ENCODE measurements at places on chromosomes 13 and 19.

DNA sequence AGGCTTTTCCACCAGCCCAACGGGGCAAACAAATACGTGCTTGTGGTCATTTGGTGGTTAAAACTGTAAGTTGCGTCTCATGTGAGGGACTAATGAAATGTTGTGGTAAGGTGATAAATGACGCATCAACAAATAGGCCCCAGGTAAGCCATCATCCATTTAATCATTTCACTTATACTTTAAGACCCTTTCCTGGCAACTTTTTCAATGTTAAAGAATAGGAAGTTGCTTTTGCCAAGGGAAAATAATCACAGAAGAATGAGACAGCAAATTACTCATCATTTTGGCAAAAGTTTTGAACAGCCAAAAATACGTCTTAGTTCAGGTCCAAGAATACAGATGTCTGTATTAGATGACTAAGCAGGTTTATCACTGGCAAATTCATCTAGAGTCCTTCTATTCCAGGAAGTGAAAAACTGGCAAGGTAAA, 660.4 kb downstream of the SLITRK1 start:
- DNase-seq, result no peak

DNA sequence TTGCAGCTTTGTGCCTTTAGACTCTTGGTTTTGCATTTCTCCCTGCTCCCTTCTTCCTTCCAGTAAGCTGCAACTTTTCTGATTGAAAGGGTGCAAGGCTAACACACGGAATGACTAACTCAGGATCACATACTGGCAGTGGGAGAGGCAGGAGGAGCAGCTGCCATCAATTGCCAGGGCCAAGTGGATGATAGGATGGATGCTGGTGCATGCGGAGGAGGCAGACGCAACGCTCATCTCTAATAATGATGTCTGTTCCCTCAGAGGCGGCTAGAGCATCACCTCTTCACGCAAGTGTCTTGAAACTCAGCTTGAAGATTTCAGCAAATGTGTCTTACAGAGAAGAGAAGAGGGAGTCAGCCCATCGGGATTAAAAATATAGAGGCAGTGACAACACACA, 49.5 kb upstream of the TPM4 start:
- DNase-seq, result no peak

- DNase-seq, result no peak
Observed at GRCh38 chr13:104837756-104838155, 1697.7 kb downstream of the EFNB2 start.

DNA sequence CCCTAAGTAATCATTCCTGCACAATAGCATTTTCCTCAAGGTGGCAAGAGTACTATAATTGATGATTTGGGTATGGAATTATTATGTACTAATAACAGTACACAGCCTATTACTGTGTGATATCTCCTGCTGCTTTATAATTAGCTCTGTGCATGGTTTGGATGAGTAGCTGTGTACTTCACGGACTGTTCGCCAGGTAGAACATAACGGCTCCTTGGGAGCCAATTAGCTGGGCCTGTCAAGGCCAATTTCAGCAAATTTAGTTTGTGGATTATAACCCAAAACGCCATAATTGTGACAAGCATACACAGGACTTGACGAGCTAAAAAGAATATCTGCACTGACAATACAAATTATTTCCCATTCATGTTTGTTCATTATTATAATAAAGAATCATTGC, 1584.2 kb downstream of the SLITRK1 start:
- no peak for DNase-seq

GRCh38 chr19:19410553-19411550, 5.4 kb downstream of the GATAD2A start:
- DNase-seq, result peak; percentile 21

- DNase-seq, result no peak
Observed at GRCh38 chr19:5561559-5561958, 6.2 kb downstream of the TINCR start.

- DNase-seq, result no peak
Observed at GRCh38 chr19:3608750-3609322, 2.2 kb upstream of the TBXA2R start.

DNA sequence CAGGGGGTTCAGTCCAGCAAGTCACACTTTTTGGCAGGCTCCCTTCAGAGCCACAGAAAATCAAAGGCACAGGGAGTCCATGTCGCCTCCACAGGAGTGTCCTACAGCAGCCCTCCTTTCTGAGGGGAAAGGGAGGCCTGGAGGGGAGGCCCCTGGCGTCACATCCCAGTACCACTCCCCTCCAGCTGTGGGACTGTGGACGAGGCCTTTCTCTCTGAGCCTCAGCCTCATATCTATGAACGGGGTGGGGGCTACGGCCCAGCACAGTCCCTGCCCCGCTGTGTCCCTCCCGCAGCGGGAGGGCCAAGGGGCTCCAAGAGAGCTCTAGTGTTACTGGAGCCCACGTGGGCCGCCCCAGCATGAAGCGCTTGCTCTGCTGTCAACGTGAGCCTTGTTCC, 23.8 kb downstream of the PEPD start:
- no peak for DNase-seq

- DNase-seq, result peak; percentile 30
Observed at GRCh38 chr19:56333506-56333905, 18.9 kb upstream of the ZSCAN5A start.

GRCh38 chr13:98675066-98675465, 77.4 kb downstream of the SLC15A1 start:
- no peak for DNase-seq

DNA sequence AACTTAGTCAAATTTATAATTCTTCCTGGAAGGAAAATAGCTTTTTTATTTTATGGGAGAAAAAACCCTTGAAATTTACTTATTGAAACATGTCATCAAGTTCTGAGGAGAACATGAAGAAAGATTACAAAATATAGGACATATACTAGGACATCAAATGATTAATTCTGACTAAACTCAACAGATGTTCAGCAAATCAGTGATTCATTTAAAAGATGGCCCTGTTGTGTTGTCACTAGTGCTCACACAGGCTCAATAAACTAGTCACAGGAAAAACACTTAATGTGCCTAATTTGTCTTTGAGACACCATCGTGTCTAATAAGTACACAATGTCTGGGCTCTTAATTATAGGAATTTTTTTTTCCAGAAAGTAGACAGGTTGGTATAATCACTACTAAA, 223.8 kb upstream of the TMTC4 start:
- no peak for DNase-seq

DNA sequence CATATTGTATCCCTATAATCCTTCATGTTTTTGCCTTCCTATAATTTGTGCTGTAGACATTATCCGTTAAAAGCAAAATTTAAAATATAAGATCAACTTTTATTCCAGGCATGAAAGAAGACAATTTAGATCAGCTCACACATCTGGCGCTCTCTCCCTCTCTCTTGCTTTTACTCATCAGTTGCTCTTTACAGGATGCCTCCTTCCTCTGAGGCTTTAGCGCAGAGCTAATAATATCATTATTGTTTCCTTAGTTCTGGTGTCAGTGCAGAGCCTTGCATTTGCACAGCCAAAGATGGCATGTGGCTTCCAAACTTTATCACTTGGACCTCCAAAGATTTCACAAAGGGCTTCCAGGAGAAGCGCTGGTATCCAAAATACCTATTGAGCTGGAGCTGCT, 295.1 kb downstream of the FGF9 start:
- no peak for DNase-seq

GRCh38 chr19:49533551-49534488, 6.0 kb downstream of the RCN3 start:
- DNase-seq, result peak; percentile 74

- no peak for DNase-seq
Observed at GRCh38 chr19:21210037-21210621, 68.3 kb downstream of the ZNF431 start.

GRCh38 chr19:2487842-2488241, 11.9 kb downstream of the GADD45B start:
- no peak for DNase-seq

- no peak for DNase-seq
Observed at GRCh38 chr13:70505809-70506208, 397.6 kb upstream of the KLHL1 start.

- DNase-seq, result no peak
Observed at GRCh38 chr13:19567820-19568534, 6.6 kb upstream of the TPTE2 start.

DNA sequence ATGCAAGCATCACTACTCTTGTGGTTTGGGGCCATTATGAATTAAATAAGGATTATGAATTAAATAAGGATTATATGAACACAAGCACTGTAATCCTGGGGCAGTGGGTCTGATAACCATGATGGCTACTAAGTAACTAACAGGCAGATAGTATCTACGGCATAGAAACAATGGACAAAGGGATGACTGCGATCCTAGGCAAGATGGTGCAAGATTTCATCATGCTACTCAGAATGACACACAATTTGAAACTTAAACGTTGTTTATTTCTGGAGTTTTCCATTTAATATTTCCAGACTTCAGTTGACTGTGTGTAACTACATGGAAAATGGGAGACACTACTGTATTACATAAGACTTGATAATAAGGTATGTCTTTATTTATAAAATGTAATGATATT, 15.1 kb downstream of the KCNRG start:
- no peak for DNase-seq

- no peak for DNase-seq
Observed at GRCh38 chr13:73556902-73557301, 498.1 kb downstream of the KLF5 start.

- no peak for DNase-seq
Observed at GRCh38 chr19:9913237-9914000, 22.9 kb downstream of the OLFM2 start.

GRCh38 chr13:31090096-31090495, 71.6 kb downstream of the HSPH1 start:
- no peak for DNase-seq

DNA sequence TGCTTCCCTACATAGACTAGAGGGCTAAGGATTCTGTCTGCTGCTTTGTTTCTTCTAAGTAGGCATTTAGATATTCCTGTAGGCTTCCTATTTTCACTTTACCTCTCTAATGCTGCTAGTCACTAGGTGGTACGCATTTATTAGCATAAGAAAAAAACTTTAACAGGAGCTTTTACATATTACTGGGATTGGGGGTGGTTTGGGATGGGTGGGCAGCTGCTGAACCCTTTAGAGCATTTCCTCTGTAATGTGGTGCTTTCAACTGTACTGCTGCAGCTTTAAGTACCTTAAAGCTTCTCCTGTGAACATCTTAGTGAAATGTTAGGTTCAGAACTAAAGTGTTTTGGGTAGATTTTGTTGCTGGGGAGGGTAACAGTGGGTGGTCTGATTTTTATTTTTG, 92.6 kb downstream of the ZNF486 start:
- DNase-seq, result no peak

DNA sequence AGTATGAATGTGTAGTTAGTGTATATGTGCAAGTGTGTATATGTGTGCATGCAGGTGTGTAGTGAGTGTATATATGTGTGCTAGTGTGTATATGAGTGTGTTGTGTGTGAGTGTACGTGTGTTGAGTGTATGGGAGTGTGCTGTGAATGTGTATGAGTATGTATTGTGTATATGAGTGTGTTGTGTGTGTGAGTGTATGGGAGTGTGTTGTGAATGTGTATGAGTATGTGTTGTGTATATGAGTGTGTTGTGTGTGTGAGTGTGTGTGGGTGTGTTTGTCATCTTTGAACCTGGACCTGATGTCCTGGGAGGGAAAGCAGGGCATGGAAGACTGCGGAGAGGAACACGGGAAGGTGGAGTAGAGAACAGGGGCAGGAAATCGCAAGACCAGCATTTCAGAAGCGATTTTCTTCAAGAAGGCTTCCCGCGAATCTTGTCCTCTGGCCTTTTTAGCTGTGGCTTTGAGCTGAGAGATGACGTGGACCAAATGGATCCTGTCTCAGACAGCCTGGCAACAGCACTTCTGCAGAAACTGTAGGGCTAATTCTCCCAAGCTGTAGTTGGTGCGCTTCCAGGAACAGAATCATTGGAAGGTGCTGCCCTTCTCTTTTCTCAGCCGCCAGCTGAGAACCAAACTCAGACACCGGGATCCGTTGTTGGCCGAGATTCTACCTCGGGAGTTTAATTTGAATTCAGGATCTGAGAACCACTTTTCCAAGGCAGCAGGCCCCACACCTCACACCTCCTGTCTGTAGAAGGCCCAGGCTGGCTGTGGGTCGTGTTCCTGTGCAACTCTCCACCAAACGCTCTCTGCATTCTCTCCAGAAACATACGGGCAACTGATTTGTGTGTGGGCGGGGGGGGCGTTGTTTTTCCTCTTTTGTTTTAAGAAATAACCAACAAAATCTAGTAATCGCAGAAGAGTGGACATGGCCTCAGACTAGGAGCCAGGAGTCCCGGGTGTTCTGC, 94.7 kb upstream of the RAP2A start:
- DNase-seq, result no peak

GRCh38 chr19:41753159-41753558, 2.2 kb upstream of the CEACAM6 start:
- DNase-seq, result peak; percentile 68

DNA sequence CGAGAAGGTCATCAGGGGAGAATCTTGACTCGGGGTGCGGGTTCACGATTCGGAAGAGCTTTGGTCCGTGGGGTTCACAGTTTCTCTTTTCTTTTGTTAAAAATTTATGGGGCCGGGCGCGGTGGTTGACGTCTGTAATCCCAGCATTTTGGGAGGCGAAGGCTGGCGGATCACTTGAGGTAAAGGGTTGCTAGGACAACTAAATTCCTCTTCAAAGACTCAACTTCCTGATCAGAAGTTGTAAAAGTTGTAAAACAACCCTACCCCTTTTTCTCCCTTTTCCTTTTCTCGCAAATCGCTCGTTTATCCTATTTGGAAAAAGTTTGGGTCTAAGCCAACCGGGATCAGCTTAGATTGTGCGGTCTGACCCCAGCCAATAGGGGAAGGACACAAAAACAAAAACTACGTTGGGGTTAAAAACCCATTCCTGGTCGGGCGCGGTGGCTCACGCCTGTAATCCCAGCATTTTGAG, 673 bp downstream of the ZNF486 start:
- DNase-seq, result no peak

DNA sequence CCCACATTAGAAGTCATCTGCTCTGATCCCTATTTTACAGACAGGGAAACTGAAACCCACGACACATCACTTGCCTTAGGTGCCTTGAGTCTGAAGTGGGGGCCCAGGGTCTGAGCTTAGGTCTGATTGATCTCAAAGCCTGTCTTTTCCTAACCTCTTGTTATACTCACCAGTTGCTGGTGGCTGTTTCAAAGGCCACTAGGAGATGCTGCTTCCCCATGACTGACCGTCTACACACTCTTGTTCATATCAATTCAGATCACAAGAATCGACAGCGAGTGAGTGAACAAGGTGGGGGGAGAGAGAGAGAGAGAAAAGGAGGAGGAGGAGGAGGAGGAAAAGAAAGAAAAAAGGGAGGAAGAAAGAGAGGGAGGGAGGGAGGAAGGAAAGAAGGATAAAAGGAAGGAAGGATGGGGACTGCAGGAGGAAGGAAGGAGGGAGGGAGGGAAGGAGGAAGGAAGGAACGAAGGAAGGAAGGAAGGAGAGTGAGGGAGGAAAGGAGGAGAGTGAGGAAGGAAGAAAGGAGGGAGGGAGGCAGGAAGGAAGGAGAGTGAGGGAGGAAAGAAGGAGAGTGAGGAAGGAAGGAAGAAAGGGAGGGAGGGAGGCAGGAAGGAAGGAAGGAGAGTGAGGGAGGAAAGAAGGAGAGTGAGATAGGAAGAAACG, 3.3 kb downstream of the OR10H1 start:
- DNase-seq, result no peak

Data from activated CD4-positive, alpha-beta T cell treated with anti-CD3 and anti-CD28 coated beads, Interleukin-2, amount 50 U/mL, for 24 hours (primary cell).